ENCODE measurements at places on chromosomes 11 and 22.

DNA sequence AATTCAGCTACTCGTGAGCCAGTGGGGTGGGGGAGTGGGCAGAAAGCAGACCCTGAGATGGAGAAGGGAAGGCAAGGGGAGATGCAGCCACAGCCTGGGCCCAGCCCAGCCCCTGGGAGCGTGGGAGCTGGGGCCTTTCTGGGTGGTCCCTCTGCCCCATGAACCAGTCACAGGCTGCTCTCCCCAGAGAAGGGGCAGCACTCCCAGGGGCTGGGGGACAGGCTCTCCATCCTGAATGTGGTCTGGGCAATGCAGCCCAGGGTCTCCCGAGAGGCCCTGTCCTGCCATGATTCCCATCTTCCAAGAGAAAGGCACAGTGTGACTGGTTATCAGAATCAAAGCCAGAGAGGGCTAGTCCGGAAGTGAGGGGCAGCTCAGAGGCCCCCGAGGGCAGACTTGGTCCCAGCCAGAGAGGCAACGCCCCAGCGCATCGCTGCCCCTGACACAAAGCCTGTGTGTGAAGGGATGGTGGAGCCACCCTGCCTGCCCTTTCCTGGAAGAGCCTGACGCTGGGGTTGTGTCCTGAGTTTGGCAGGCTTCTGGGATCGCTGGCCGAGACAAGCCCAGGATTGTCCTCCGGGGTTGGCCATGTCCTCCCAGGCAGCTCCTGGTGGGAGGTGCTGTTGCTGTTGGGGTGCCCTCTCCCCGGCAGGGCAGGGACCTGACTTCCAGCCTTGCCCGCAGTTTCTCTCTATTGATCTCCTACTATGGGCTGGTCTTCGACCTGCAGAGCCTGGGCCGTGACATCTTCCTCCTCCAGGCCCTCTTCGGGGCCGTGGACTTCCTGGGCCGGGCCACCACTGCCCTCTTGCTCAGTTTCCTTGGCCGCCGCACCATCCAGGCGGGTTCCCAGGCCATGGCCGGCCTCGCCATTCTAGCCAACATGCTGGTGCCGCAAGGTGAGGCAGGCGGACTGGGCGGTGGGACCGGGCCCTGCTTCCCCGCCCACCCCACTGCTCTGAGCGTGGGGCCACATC is 23.8 kb upstream of the SLC22A12 start:
- no peak for DNase-seq

GRCh38 chr11:30380846-30381245 is 57.9 kb downstream of the ARL14EP start:
- no peak for DNase-seq

- DNase-seq: peak; percentile 11
Observed at GRCh38 chr11:45803971-45804760, 783 bp upstream of the SLC35C1 start.

GRCh38 chr11:60924906-60925853 is 920 bp downstream of the TMEM132A start:
- no peak for DNase-seq

Measured in stimulated activated CD8-positive, alpha-beta memory T cell treated with anti-CD3 and anti-CD28 coated beads, Interleukin-15, amount 100 ng/mL, for 4 hours (primary cell).